ENCODE measurements at places on chromosomes 4 and X.

GRCh38 chr4:77126809-77127208, 30.2 kb upstream of the CCNG2 start:
- no peaks in the 10 kb centered on the region for H3K4me1 ChIP-seq
- no peak overlapping the region for H3K27ac ChIP-seq
- no peaks in the 10 kb centered on the region for H3K27me3 ChIP-seq
- H3K36me3 ChIP-seq: no peaks in the 10 kb centered on the region
- DNase-seq: no peak

DNA sequence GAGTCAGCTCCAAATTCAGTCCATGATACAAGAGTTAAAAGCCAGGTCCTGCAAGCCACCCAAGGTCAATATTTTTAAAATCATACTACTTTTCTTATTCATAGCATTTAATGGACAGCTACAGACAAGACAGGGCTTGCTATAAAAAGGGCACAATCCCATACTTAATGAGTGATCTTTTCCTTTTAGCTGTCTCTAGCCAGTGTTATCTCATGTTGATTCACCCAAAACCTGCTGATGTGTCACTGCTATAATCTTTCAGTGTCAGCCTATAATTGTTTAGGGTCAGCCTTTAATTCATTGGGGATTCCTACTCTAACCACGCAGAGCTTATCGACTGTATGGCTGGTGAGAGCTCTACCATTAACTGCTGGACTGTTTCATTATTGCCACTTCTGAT, 51.2 kb upstream of the HCCS start:
- no peak for DNase-seq
- no peak overlapping the region for H3K27ac ChIP-seq
- no peak overlapping the region for H3K4me3 ChIP-seq
- no peaks in the 10 kb centered on the region for H3K27me3 ChIP-seq
- H3K4me1 ChIP-seq: no peaks in the 10 kb centered on the region

DNA sequence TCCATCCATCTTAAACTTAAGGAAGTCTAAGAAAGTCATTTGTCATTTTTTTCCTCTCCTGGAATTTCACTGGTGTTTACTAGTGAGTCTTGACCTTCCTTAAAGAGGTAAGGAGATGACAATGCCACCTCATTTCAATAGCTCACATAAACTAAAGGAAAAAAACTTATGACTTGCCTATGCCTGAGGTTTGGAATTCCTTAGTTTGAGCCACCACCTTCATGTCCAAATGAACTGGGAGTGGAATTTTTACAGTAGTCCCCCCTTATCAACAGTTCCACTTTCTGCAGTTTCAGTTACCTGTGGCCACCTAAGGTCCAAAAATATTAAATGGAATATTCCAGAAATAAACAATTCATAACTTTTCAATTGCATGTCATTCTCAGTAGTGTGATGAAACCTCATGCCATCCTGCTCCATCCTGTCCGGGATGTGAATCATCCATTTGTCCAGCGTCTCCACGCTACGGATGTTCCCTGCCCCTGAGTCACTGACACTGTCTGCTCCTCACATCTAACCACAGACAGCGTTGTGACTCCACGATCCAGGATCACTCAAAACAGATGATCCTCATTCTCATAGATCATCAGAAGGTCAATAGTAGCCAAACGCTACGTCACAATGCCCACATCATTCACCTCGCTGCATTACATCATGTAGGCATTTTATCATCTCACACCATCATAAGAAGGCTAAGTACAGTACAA, 177.4 kb downstream of the SH3KBP1 start:
- H3K27me3 ChIP-seq: peaks cover 4% of the 10 kb centered on the region
- H3K36me3 ChIP-seq: no peaks in the 10 kb centered on the region
- H3K4me1 ChIP-seq: no peaks in the 10 kb centered on the region
- no peak overlapping the region for H3K4me3 ChIP-seq

GRCh38 chr4:16764622-16765021, 133.8 kb downstream of the LDB2 start:
- H3K36me3 ChIP-seq: no peaks in the 10 kb centered on the region
- no peak for DNase-seq

DNA sequence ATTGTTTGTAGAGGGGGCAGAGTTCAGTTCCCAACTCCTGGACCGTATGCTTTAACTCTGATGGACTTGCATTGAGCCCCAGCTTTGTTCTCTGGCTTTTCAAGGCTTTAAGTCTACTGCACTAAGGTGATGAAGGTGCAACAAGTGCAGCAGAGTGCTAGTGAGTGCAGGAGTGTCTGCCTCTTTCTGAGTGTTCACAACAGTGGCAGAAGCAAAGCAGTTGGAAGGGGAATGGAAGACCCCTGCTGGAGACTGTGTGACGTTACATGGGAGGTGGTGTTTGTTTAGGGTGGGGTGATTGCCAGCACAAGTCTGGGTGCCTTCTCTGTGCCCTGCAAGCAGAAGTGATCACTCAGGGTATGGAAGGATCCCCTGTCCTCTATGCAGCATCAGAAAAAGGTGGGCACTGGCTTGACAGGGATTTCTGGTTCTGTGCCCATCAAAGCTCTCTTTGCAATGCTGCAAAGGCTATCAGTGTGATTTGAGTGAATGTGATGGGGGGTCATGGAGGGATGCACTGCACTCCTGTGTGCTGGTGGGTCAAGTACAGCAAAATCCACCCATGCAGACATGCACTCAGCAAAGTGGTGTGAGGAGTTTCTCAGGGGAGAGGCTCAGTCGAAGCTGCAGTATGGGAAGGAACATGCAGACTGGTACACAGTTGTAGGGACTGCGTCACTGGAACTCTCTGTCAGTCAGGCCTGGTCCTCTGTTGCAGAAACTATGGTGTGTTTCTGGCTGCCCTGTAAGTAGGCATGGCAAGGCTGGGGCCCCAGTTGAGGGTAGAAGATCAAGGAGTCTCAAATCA, 70.9 kb upstream of the UGT2B7 start:
- H3K27ac ChIP-seq: no peak overlapping the region
- H3K27me3 ChIP-seq: no peaks in the 10 kb centered on the region
- peak; percentile 26 for DNase-seq
- no peak overlapping the region for H3K4me3 ChIP-seq
- H3K36me3 ChIP-seq: no peaks in the 10 kb centered on the region
- H3K4me1 ChIP-seq: no peaks in the 10 kb centered on the region

- H3K27me3 ChIP-seq: no peaks in the 10 kb centered on the region
- DNase-seq: no peak
- H3K36me3 ChIP-seq: no peaks in the 10 kb centered on the region
- no peaks in the 10 kb centered on the region for H3K4me1 ChIP-seq
- H3K4me3 ChIP-seq: no peak overlapping the region
These were observed 182.2 kb downstream of the GABRB1 start for GRCh38 chr4:47213539-47213938.
